ENCODE measurements at places on chromosomes 3 and 15.
A peak's percentile ranks its signal among the peaks of the same experiment; 100 is the strongest.

GRCh38 chr3:136576279-136577009 lies 175.7 kb downstream of the STAG1 start:
- ATAC-seq, result no peak

- ATAC-seq, result no peak
These were observed 30.6 kb downstream of the HOMER2 start for GRCh38 chr15:82921939-82922338.

- no peak for ATAC-seq
These were observed 13.2 kb downstream of the LINS1 start for GRCh38 chr15:100588638-100589242.

DNA sequence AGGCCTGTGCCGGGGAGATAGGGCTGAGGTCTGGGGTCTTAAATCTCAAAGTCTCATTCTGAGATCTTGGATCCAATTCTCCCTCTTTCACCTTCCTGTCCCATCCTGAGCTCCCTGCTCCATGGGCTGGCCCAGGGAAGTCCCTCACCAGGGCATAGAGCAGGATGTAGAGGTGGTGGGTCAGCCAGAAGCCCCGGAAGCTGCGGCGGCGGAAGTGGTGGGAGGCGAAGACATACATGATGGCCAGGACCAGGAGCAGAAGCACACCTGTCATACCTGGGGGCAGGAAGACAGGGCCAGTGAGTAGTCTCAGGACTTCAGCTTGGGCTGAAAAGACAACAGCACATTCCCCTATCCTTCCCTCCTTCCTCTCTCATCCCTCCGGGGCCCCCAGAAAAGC lies 16.5 kb downstream of the DUOX2 start:
- no peak for ATAC-seq

GRCh38 chr3:99757966-99758365 lies 59.7 kb upstream of the CMSS1 start:
- no peak for ATAC-seq

- ATAC-seq, result no peak
These were observed 71.6 kb downstream of the MEIS2 start for GRCh38 chr15:37028625-37029296.

DNA sequence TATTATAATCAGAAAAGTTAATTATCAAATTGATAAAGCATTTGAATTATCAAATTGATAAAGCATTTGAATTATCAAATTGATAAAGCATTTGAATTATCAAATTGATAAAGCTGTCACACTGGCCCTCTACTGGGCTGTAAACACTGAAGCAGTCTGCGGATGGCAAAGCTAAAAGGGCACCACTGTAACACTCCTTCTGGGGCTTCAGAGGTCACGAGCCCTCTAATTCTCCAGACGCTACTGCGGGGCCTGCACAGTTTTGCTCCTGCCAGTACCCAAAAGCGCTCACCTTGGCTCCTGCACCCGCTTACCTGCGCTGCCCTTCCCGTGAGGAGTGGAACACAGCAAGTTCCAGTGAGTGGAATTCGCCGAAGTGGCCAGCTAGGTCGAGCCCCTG lies 409.0 kb upstream of the KCNMB2 start:
- ATAC-seq, result no peak

DNA sequence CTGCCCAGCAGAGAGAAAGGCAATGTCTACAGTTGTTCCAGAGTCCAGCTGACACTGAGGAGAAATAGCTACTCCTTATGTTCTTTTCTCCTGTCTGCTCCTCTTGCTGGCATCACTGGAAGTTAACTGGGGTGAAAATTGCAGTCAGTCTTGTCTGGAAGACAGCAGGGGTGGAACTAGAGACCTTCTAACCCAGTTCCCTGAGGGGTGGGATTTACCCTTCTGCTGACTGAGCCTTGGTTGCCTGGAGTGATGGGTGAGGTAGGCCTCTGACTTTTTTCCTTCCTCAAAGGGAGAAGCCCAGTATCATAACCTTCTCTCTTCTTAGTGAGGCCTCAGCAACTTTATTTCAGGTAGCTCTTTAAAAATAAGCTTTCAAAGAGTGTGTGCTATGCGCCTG lies 16.2 kb downstream of the ZNF609 start:
- ATAC-seq, result peak; percentile 68

DNA sequence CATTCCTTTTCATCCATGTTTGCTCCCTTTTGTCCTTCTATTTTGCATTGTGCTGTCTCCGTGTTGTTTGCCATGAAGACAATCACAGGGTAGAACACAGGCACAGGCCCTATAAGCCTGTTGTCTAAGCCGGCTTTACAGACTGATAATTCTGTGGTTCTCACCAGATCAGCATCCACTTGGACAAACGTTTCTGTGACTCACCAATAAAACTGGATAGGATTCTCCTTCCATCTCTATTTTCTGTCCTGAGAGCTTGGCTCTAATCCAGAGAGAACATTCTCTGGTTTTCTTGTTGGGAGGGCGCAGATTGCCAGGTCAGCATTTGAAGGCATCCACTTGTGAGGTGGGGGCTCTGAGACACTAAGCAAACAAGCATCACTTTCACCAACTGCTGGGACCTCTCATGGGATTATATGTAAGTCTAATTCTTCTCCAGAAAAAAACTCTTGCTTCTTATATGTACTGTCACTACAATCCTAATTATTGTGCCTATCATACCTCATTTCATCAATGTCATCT lies 101.6 kb downstream of the ERC2 start:
- ATAC-seq, result no peak

DNA sequence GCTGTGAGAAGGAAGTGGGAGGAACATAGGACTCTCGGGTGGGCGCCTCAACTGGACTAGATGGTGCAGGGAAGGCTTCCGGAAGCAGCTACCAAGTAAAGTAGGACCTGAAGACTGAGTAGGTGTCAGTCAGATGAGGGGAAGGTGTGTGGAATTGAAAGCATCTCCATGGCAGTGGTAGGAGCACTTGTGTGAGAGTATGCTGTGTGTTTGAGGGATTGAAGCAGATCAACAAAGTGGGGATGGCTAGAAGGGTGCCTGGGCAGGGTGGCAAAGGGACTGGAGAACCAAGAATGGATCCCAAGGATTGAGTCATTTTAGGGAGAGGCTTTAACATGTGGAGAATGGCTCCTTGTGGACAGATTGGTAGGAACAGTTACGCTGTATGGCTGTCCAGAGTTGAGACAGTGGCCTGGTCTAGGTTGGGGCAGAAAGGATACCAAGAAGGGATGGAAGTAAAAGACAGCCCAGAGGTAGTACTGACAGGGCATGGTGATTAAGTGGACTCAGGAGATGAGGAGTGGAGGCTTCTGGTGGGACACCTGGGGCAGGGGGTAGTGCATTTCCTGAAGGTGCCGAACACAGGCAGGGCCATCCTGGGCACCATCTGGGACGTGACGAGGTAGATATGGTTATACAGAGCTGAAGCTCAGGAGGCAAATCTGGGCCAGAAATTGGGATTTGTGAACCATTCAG lies 1.5 kb downstream of the UQCC5 start:
- ATAC-seq, result no peak

DNA sequence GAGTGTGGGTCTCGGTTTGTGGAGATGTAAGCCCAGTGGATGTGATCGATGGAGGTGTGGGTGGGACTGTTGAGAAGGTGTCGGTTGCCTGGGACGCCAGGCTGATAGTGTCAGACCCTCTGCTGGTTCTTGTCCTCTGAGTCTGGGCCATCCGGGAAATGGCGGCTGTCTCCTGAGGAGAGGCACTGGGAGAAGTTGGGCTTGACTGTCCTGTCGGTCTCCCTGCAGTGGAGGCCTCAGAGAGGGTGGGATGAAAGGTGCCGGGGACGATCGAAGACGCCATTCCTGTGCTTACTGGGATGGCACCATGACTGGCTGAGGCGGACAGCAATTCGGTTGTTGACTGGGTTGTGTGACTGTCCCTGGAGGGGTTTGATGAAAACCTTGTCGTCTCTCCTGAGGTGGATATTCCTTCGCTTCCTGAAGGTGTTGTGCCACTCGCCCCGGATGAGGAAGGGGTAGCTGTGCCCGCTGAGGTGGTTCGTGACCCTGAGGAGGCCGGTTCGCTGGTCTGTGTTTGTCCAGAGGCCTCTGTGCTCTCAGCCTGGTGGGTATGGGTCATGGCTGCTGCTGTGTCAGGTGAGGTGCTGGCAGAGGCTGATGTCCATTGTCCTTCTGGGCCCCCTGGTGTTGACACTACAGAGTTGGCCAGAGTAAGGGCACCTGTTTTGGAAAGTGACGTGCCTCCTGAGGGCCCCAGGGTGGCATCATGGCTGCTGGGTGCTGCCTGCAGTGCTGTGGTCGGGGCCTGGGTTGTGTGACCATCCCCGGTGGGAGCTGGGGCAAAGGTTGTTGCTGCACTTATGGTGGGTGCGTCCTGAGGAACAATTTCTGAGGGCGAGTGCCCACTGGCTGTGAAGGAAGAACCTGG lies 22.8 kb downstream of the MUC4 start:
- ATAC-seq, result no peak

GRCh38 chr15:52505151-52505550 lies 23.5 kb downstream of the MYO5A start:
- no peak for ATAC-seq

DNA sequence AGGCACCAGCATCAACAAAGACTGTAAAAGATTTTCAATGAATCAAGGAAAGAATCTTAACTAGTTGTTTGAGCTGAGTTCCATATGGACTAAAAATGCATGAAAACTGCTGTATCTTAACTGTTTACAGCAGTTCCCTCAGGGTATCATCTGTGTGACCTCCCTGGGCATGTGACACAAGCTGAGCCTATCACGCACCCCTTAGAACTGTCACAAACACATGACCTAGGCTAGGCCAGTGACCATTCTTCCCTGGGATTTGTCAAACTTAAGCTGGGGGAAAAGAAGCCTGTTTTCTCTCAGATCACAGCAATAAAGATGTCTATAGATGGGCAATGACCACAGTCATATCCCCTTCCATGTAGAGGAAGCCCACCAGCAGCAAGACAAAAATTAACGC lies 35.7 kb downstream of the IGF2BP2 start:
- no peak for ATAC-seq

GRCh38 chr15:80310776-80311175 lies 58.8 kb upstream of the CTXND1 start:
- ATAC-seq, result no peak

DNA sequence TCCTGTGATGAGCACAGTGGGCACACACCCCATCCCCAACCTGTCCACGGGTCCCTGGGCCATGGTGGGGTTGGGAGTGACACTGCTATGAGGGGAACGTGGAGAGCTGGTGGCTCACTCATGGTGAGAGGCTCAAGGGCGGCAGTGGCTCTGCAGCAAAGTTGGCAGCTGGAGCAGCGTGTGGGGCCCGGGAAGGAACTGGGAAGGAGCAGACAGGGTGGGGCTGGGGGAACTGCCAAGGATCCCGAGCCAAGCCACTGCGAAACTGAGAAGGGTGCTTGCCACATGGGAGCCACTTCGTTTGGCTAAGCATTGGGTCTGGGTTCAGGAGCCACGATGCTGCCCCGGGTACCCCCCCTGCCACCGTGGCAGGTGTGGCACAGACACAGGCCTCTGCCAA lies 80.1 kb downstream of the SNRK start:
- no peak for ATAC-seq

GRCh38 chr3:111581403-111582119 lies 13.6 kb downstream of the ZBED2 start:
- no peak for ATAC-seq

- peak; percentile 16 for ATAC-seq
These were observed 964 bp downstream of the SLC25A20 start for GRCh38 chr3:48897460-48898376.

- ATAC-seq, result no peak
These were observed 62.5 kb downstream of the SPATA16 start for GRCh38 chr3:173078525-173078924.

DNA sequence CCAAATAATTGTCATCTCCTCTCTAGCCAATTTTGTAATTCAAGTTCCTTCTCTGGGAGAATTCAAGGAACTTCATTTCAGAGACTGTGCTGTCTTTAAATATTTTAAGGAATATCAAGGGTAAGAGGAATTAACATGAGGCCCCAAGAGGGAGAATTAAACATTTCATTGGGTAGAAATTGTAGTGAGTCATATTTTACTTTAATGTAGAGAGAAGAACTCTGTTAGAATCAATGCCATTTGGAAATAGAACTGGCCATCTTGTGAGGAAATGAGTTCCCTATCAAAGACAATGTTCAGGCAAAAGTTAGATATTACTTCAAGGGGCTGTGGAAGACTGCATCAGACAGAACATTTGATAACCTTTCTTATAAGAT lies 43.5 kb upstream of the TP63 start:
- ATAC-seq, result no peak

DNA sequence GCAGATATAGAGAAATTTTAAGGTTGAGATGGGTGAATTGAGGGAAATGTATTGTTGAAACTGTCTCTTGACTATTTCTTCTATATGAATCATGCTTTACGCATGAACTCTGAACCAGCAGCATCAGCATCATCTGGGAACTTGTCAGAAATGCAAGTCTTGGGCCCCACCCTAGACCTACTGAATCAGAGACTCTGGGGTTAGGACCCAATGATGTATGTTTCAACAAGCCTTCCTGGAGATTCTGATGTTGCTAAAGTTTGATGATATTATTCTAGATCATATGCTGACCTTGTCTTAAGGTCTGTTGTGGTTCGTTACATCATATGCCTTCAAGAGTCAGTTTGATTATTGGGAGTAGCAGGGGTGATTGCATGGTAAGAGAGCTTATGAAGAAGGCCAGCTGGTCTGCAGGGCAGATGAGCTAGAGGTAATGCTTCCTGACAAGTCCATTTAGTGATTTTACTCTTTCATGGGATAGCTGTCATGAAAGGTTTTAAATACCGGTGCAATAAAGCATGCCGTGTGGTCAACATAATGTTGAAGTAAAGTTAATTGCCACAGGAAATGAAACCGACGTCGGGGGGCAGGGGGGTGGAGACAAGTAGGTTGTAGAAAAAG lies 152.4 kb upstream of the MRPL3 start:
- ATAC-seq, result peak; percentile 26

GRCh38 chr15:63157891-63158431 lies 684 bp upstream of the RPS27L start:
- ATAC-seq, result peak; percentile 63

GRCh38 chr3:126524429-126524988 lies 554 bp downstream of the CHST13 start:
- ATAC-seq, result no peak

DNA sequence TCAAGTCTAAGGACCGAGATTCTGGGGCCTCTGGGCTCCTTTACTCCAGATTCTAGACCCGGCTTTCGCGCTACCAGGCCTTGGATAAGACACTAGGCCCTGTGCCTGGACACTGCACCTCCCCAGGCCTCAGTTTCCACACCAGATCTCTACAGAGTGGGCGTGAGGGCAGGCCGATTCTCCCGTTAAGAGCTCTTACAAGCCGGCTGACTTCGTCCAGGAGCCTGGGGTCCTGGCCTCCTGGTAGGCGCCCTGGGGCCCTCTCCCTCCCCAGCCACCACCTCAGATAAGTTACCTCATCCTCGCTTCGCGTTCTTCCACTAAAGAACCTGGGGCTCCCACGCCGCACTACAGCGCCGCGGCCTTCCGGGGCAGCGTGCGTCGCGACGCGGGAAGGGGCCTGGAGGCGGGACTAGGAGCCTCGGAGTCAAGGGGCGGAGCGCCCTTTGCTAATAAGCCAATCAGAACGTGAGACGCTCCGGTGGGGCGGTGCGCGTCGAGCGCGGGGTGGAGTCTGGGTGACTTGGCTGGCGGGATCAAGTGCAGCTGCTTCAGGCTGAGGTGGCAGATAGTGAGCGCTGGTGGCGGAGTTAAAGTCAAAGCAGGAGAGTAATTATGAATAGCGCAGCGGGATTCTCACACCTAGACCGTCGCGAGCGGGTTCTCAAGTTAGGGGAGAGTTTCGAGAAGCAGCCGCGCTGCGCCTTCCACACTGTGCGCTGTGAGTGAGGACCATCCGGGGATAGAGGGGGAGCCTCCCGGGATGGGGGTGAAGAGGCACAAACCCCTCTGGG lies at the start of the genes EAF2 and IQCB1:
TSS of gene EAF2 (plus strand) at position 539 of the 794 bp plus-strand sequence. CDS start at position 616, 77 bp downstream.
TSS of gene IQCB1 (minus strand) at position 390 of the 794 bp plus-strand sequence. CDS start 6,100 bp downstream, outside the sequence.
- peak; percentile 100 for ATAC-seq

- ATAC-seq, result no peak
These were observed 87.8 kb downstream of the FNDC3B start for GRCh38 chr3:172127141-172127540.

GRCh38 chr3:15638193-15638890 lies 36.8 kb downstream of the BTD start:
- no peak for ATAC-seq

Measured in stimulated activated memory B cell treated with anti-CD40 and anti-IgM and Interleukin-4, amounts not matched to agents 10 μg/mL and 1 μg/mL and 100 μg/mL, for 72 hours (primary cell).